ENCODE measurements at places on chromosomes 7 and 10.
A peak's percentile ranks its signal among the peaks of the same experiment; 100 is the strongest.

GRCh38 chr10:102120991-102121738 is 997 bp upstream of the LDB1 start:
- DNase-seq = peak; percentile 41
- no peaks in the 10 kb centered on the region for H3K27me3 ChIP-seq
- H3K4me3 ChIP-seq = peak overlapping the region; percentile 89
- H3K4me1 ChIP-seq = peaks cover 48% of the 10 kb centered on the region
- no peaks in the 10 kb centered on the region for H3K36me3 ChIP-seq
- peak overlapping the region; percentile 97 for H3K27ac ChIP-seq

GRCh38 chr10:125783957-125784356 is 8.3 kb upstream of the MMP21 start:
- DNase-seq = no peak

DNA sequence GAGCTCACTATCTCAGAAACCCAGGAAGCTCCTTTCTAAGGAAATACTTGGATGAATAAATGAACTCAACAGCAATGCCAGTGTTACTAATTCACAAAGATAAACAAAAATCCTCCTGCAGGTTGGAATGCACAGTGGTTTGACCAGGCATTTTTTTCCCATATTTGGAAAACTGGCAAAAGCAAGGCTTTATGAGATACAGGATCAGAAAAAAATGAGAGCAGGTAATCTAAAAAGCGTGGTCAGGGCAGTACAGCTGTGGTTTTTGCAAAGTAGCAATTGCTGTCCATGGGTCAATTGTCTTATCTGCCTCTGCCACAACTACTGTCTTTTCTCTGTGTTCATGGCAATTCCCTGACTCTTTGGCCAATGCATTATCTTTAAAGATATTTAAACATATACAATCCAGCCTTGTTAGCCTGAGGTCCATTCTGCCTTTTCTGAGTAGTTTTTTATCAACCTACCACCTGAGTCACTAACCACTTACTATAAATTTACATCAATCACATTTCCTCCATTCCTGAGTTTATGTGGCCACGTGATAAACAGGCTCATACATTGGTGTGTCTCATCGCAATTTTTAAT is 564.5 kb upstream of the IGFBP3 start:
- H3K36me3 ChIP-seq = no peaks in the 10 kb centered on the region
- H3K27ac ChIP-seq = no peak overlapping the region
- H3K27me3 ChIP-seq = no peaks in the 10 kb centered on the region

GRCh38 chr7:47314728-47315607 is 266.9 kb downstream of the TNS3 start:
- peaks cover 8% of the 10 kb centered on the region for H3K36me3 ChIP-seq
- H3K27ac ChIP-seq = no peak overlapping the region
- no peak overlapping the region for H3K4me3 ChIP-seq
- no peaks in the 10 kb centered on the region for H3K27me3 ChIP-seq
- peaks cover 5% of the 10 kb centered on the region for H3K4me1 ChIP-seq

GRCh38 chr10:58886406-58886805 is 290.0 kb upstream of the PHYHIPL start:
- no peaks in the 10 kb centered on the region for H3K4me1 ChIP-seq
- H3K36me3 ChIP-seq = no peaks in the 10 kb centered on the region
- H3K27me3 ChIP-seq = peaks cover 16% of the 10 kb centered on the region

DNA sequence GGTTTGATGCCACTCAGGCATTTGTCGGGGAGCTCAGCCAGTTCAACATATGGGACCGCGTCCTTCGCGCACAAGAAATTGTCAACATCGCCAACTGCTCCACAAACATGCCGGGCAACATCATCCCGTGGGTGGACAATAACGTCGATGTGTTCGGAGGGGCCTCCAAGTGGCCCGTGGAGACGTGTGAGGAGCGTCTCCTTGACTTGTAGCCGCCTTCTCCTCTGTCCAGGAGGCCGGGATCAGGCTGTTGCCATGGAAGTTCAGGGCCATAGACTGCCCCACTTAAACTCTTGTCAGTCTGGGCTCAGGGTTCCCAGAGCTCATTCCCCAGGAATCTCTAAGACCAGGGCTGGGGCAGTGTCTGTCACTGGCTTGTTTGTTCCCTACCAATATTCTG is 11.3 kb downstream of the NPTX2 start:
- no peak overlapping the region for H3K27ac ChIP-seq
- H3K36me3 ChIP-seq = no peaks in the 10 kb centered on the region
- peaks cover 28% of the 10 kb centered on the region for H3K27me3 ChIP-seq
- H3K4me1 ChIP-seq = peaks cover 2% of the 10 kb centered on the region

- no peaks in the 10 kb centered on the region for H3K36me3 ChIP-seq
- peaks cover 14% of the 10 kb centered on the region for H3K4me1 ChIP-seq
- no peak overlapping the region for H3K4me3 ChIP-seq
- no peaks in the 10 kb centered on the region for H3K27me3 ChIP-seq
Observed at GRCh38 chr7:45136106-45137060, 21.2 kb upstream of the RAMP3 start.

- no peak overlapping the region for H3K4me3 ChIP-seq
- no peak for DNase-seq
- no peak overlapping the region for H3K27ac ChIP-seq
- no peaks in the 10 kb centered on the region for H3K27me3 ChIP-seq
Observed at GRCh38 chr7:82805527-82805960, 357.1 kb downstream of the PCLO start.

GRCh38 chr7:17153536-17153935 is 144.9 kb upstream of the AHR start:
- DNase-seq = no peak
- H3K4me1 ChIP-seq = no peaks in the 10 kb centered on the region

- no peak for DNase-seq
- no peak overlapping the region for H3K27ac ChIP-seq
- H3K27me3 ChIP-seq = peaks cover 6% of the 10 kb centered on the region
- H3K4me1 ChIP-seq = peaks cover 17% of the 10 kb centered on the region
- no peaks in the 10 kb centered on the region for H3K36me3 ChIP-seq
Observed at GRCh38 chr7:522071-522950, 2.7 kb upstream of the PDGFA start.

DNA sequence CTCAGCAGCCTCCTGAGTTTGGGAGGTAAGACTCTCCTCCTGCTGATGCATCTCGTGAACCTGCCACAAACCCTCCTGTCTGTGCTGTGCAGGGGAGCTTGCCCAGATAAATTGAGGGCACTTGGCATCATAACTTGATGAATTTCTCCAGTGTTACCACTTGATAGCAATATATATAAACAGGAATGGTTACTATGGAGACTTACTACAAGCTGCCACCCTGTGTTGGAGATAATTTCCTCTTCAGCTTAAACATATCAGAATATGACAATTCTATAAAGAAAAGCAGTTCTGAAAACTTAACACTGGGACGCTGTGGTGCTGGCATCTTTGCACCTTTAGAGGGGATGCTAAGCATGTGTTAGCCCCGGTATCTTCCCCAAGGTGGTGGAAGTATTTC is 14.9 kb downstream of the PFKFB3 start:
- H3K36me3 ChIP-seq = no peaks in the 10 kb centered on the region
- H3K27ac ChIP-seq = no peak overlapping the region

GRCh38 chr10:99996671-99997648 is 12.8 kb downstream of the DNMBP start:
- H3K4me3 ChIP-seq = no peak overlapping the region
- H3K27ac ChIP-seq = peak overlapping the region; percentile 29
- peaks cover 41% of the 10 kb centered on the region for H3K4me1 ChIP-seq
- DNase-seq = no peak
- H3K27me3 ChIP-seq = no peaks in the 10 kb centered on the region

DNA sequence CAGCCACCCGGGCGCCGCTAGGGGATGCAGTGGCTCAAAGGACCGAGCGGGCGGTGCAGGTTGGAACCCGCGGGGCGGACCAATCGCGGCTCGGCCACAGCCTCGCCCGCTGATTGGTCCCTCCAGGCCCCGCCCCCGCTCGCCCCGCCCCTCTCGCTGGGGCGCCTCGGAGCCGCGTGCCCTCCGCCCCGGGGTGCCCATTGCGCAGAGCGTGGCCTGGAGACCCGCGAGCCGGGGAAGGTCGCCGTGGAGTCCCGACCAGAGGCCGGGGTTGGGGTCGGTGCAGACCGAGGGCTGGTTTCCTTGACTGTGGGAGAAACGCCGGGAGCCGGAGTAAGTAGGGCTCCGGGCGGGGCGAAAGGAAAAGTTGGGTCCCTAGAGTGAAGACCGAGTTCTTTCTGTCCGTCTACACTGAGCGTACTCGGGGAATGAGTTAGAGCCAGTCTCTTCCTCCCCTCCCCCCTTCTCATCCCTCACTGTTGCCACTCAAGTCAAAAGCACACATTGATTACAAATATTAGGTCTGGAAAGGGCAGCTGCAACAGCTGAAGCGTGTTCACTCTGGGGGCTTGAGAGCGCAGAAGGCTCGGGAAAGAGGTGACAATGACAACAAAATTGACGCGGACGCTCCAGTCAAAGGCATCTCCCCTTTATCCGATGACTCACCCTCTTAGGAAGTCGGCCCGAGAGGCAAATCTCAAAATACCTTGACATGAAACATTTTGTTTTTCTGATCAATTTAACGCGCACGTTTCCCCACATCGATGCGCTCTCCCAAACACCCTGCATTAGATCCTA is 843 bp upstream of the GATA3 start:
- peak overlapping the region; percentile 95 for H3K4me3 ChIP-seq
- peak overlapping the region; percentile 96 for H3K27ac ChIP-seq
- peak; percentile 93 for DNase-seq
- no peaks in the 10 kb centered on the region for H3K36me3 ChIP-seq
- H3K27me3 ChIP-seq = peaks cover 10% of the 10 kb centered on the region

DNA sequence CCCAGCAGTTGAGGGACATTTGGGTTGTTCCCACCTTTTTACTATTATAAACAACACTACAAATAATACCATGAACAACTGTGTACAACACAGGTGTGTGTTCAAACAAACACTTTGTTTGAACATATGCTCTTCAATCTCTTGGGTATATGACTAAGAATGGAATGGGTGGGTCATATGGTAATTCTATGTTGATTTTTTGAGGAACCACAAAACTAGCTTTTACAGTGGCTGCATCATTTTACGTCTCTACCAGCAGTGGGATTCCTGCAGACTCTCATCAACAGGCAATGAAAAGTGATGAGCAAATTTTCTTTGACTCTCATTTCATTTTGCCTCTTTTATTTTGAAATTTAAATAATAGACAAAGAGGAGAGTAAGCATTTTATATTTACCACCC is 116.9 kb upstream of the KLF14 start:
- no peak for DNase-seq
- peaks cover 13% of the 10 kb centered on the region for H3K36me3 ChIP-seq
- H3K4me3 ChIP-seq = no peak overlapping the region
- H3K4me1 ChIP-seq = no peaks in the 10 kb centered on the region
- no peaks in the 10 kb centered on the region for H3K27me3 ChIP-seq
- no peak overlapping the region for H3K27ac ChIP-seq

- H3K27me3 ChIP-seq = no peaks in the 10 kb centered on the region
- H3K4me3 ChIP-seq = no peak overlapping the region
- no peak overlapping the region for H3K27ac ChIP-seq
- no peaks in the 10 kb centered on the region for H3K4me1 ChIP-seq
Observed at GRCh38 chr7:134018306-134018705, 108.8 kb upstream of the LRGUK start.

GRCh38 chr10:117617086-117617485 is 74.5 kb downstream of the EMX2 start:
- no peak overlapping the region for H3K4me3 ChIP-seq
- peaks cover 10% of the 10 kb centered on the region for H3K27me3 ChIP-seq
- no peak for DNase-seq
- no peaks in the 10 kb centered on the region for H3K36me3 ChIP-seq
- H3K4me1 ChIP-seq = no peaks in the 10 kb centered on the region

Measured in naive thymus-derived CD8-positive, alpha-beta T cell (primary cell).